ENCODE measurements at places on chromosomes 16 and 17. TPM values are rescaled to one million over a fixed set of nuclear protein-coding genes. Genes with fewer than 3 reads are reported as not detected.

QPRT gene
- total RNA-seq: 13.3 TPM

C1QL1 gene
- total RNA-seq: 0.33 TPM

EME1 gene
- 40.8 TPM for total RNA-seq

EXOC3L1 gene
- total RNA-seq: not detected

KRT14 gene
- total RNA-seq: not detected

TP53TG3D gene
- not detected for total RNA-seq

MMP25 gene
- 88.3 TPM for total RNA-seq

Data from activated CD8-positive, alpha-beta memory T cell treated with anti-CD3 and anti-CD28 coated beads, Interleukin-2, amount 10 ng/mL, durations not matched to agents 7 days and 5 days (primary cell).